H4 (cell line): ENCODE measurements at places on chromosomes 7 and 10. TPM values are rescaled to one million over a fixed set of nuclear protein-coding genes. Genes with fewer than 3 reads are reported as not detected.

The MKI67 gene
- total RNA-seq, result 19.2 and 33.3 TPM in 2 replicates

The CFAP46 gene
- total RNA-seq, result 1.0 and 4.8 TPM in 2 replicates

The GNG11 gene
- total RNA-seq, result 57.1 and 58.5 TPM in 2 replicates

DNA sequence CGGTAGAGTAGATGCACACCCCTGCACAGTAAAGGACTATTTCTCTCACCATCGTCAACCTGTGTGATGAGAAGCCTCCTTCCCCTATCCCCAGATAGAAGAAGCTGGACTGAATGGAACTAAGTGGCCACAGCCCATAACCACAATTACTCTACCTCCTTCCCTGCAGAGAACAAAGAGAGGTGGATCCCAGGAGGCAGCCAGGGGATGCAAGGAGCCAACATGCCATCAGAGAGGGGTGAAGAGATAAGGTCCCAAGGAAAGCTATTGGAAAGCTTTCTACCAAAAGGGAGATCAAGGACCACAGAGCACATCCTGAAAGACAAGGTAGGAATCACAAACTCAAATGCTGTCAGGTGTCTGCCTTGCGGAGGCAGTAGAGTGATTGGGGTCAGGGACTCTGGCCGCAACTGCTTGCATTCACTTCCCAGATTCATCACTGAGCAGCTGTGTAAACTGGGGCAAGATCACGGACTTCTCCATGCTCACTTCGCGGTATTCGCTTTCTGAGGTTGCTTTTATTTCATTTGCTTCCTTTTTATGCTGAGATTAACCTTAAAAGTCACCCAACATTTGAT, 81.6 kb upstream of the MYO3A start:
- no peak for DNase-seq

- DNase-seq, result peak; percentile 65
Measured at GRCh38 chr10:121900443-121901174, 27.2 kb downstream of the ATE1 start.

GRCh38 chr10:33160151-33160550, 174.3 kb downstream of the NRP1 start:
- DNase-seq, result no peak

GRCh38 chr7:31102973-31103850, 51.1 kb downstream of the ADCYAP1R1 start:
- DNase-seq, result no peak

- no peak for DNase-seq
Measured at GRCh38 chr10:42932116-42932515, 144.8 kb upstream of the RET start.

DNA sequence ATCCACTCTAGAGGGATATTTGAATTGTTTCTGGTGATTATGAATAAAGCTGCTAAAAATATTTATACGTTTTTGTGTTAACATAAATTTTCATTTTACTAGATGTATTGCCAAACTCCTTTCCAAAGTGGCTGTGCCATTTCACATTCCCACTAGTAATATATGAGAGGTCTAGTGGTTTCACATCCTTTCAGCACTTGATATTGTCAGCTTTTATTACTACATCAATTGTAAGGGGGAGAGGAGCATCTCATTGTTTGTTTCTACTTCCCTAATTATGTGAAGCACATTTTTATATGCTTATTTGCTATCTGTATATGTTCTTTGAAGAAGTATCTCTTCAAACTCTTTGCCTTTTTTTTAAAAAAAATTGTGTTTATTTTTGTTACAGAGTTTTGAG, 184.5 kb downstream of the ADK start:
- no peak for DNase-seq

DNA sequence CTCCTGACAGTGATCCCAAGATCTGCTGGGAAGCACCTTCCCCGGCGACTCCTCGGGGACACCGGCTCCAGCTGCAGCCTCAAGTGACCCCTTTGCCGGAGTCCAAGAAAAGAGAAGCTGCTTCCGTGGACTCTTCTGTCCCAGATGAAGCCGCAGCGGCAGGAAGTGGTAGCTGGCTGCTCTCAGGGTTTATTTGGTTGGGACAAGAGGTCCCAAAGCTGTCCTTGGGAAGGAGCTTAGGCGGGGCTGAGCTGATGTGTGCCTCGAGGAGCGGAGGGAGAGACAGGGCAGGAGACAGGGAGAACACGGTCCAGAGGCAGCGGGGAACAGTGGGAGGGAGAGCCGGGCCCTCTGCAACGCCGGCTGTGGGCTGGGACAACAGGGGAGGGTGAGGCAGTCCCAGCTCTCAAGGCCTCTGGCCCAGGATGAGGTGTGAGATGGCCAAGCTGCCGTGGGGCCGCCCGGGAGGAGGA, 13.1 kb upstream of the FAM20C start:
- DNase-seq, result no peak

DNA sequence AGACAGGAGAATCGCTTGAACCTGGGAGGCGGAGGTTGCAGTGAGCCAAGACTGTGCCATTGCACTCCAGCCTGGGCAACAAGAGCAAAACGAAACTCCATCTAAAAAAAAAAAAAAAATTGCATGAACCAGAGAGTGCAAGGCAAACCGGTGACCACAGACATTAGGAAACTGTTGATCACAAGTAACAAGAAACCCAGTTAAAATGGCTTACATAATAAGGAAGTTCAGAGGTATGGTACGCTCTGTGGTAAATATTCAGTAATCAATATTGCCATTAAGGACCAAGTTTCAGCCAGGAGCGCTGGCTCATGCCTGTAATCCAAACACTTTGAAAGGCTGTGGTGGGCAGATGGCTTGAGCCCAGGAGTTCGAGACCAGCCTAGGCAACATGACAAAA, 9.2 kb upstream of the NT5C2 start:
- DNase-seq, result peak; percentile 30

DNA sequence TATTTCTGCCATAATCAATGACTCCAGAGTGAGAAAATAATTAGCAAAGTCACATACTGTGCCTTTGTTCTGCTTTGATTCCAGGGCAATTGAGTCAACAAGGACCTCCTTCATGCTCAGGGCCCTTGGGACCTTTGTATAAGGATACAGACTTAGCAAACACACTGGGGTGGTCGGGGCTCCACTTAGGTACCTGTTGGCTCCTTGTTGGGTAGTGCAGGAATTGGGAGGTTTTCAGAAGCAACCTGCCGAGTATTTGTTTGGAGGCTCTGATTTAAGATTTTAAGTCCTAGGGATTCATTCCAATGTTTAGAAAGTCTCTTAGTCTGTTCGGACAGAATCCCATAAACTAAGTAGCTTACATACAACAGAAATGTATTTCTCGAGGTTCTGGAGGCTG, 3.0 kb downstream of the ADCK2 start:
- DNase-seq, result no peak

DNA sequence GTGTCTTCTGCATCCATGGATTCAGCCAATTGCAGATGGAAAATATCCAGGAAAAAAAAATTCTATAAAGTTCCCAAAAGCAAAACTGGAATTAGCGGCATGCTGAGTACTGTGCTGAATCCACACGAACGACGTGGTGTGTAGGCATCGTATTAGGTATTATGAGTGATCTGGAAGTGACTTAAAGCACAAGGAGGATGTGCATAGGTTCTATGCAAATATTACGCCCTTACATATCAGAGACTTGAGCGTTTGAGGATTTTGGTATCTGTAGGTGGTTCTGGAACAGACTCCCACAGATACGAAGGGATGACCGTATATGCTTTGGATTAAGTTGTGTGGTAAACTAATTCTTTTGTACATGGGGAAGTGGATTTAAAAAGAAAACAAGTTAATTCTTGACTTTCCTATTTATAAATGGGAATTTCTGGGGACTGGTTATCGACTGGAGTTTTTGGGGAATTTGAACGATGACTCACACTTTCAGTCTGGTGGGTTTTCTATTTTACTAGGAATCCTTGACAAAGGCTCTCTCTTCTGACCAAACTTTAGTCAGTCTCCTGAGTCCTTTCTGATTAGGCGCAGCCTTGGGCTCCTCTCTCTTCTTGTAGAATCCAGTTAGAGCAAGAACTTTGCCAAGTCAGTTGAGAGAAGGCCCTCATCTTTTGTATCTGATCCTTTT, 5.4 kb upstream of the NUB1 start:
- no peak for DNase-seq

DNA sequence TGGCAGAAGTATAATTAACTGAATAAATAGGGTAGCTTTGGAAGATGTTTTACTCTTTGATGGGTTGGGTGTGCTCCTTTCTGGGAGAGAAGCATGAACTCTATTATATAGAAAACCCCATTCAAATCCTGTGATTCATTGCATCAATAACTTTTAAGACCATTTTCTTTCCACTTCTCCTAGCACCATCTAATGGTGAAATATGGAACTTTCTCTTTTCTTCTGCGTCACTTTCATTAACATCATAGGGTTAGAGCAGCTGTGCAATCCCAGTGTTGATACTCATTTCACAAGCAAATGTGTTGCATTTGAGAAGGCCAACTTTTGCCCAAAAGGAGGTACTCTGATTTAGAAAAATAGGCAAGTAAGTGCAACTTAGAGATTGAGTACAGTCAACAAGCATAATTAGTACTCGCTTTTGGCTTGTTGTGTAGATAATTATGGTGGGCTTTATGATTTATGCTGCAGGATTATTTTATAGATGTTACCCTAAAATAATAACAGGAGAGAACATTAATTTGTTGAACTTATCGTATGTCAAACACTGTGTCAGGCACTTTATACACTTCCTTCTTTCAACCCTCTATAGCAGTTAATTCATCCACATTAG, 92.9 kb downstream of the CPED1 start:
- DNase-seq, result peak; percentile 63
